ENCODE measurements at places on chromosomes 12 and 14. TPM values are rescaled to one million over a fixed set of nuclear protein-coding genes. Genes with fewer than 3 reads are reported as not detected.
A peak's percentile ranks its signal among the peaks of the same experiment; 100 is the strongest.

DNA sequence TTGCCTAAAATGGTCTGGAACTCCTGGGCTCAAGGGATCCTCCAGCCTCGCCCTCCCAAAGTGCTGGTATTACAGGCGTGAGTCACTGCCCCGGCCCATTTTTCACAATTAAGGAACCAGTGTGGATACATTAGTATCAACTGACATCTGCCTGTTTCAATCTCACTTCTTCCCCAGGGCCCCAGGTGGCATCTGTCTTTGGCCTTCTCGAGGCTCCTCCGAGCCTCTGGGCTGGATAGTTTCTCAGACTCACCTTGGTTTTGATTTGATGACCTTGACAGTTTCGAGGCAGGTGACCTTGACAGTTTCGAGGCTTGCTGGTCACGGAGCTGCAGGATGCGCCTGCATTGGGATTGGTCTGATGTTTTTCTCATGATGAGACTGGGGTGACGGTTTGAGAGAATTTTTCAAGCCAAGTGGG, 41.0 kb upstream of the NCOR2 start:
- H3K4me1 ChIP-seq: peaks cover 25% of the 10 kb centered on the region
- H3K27ac ChIP-seq: no peak overlapping the region
- H3K36me3 ChIP-seq: no peaks in the 10 kb centered on the region
- peak overlapping the region; percentile 28 for H3K4me3 ChIP-seq
- no peaks in the 10 kb centered on the region for H3K27me3 ChIP-seq

Gene PLEKHD1
- polyA plus RNA-seq: not detected

DNA sequence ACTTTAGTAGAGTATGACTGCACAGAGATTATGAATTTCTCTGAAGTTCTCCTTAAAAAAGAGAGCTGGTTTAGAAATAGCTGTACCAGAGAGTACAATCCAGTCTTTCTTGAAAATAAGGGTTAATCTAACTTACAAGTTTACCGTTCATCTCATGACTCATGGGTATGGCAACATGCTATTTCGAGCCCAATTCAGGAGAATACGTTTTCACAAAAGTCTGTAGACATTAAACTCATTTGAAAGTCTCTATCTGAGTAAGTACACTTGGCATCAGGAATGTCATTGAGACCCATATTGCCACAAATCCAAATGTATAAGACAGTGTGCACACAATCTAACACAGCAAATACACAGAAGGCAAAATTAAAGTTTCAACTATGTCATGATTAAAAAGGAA, 160.5 kb downstream of the PIK3C2G start:
- no peaks in the 10 kb centered on the region for H3K36me3 ChIP-seq
- no peaks in the 10 kb centered on the region for H3K27me3 ChIP-seq
- H3K4me3 ChIP-seq: no peak overlapping the region
- no peak overlapping the region for H3K27ac ChIP-seq
- no peak for DNase-seq

Gene MANSC4
- not detected for polyA plus RNA-seq

Gene AMN
- not detected for polyA plus RNA-seq

DNA sequence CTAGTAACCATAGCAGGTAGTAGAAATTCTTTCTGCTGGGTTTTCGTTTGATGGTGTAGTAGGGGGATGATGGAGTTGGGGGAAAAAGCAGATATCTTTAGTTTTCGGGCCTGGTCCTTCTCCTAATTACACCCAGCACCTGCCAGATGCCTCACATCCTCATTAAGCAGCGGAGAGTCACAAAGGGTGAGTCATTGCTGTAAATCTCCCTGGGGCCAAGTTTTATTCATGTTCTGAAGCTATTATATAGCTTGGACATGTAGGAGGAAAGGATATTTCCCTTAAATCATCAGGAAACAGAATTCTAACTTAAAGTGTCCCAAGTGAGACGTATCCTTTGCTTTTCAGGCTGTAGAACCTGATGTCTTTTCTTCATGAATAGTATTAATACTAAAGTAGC, 4.9 kb upstream of the NECAP1 start:
- H3K36me3 ChIP-seq: no peaks in the 10 kb centered on the region
- no peak for DNase-seq
- H3K4me3 ChIP-seq: no peak overlapping the region
- H3K4me1 ChIP-seq: no peaks in the 10 kb centered on the region
- H3K27ac ChIP-seq: no peak overlapping the region
- no peaks in the 10 kb centered on the region for H3K27me3 ChIP-seq

- H3K27me3 ChIP-seq: no peaks in the 10 kb centered on the region
- H3K4me1 ChIP-seq: peaks cover 29% of the 10 kb centered on the region
- H3K4me3 ChIP-seq: peak overlapping the region; percentile 78
- peak overlapping the region; percentile 71 for H3K27ac ChIP-seq
- H3K36me3 ChIP-seq: no peaks in the 10 kb centered on the region
These were observed 3.5 kb downstream of the SLC7A7 start for GRCh38 chr14:22811722-22812121.

GRCh38 chr12:52248541-52249461, 15.8 kb downstream of the KRT7 start:
- peaks cover 15% of the 10 kb centered on the region for H3K4me1 ChIP-seq
- H3K4me3 ChIP-seq: no peak overlapping the region
- DNase-seq: no peak

DNA sequence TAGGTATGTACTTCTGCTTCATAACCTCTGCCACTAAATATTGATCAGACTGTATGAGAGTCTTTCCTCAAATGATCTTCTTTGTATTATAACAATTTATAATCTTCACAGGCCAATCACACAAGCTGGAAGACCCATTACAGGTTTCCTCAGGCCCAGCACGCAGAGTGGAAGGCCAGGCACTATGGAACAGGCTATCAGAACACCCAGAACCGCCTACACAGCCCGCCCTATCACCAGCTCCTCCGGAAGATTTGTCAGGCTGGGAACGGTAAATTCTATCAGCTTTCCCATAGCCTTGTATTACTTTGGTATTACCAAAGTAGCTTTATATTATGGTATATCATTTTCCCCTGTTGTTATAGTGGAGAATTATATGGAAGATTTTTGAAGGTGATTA, 16.5 kb downstream of the TTC8 start:
- DNase-seq: no peak
- H3K36me3 ChIP-seq: no peaks in the 10 kb centered on the region
- H3K27ac ChIP-seq: no peak overlapping the region
- no peaks in the 10 kb centered on the region for H3K4me1 ChIP-seq

GRCh38 chr12:116529686-116530085, 29.5 kb upstream of the MAP1LC3B2 start:
- DNase-seq: no peak
- no peak overlapping the region for H3K27ac ChIP-seq
- H3K36me3 ChIP-seq: no peaks in the 10 kb centered on the region

Gene JPH4
- polyA plus RNA-seq: 1.4 TPM

DNA sequence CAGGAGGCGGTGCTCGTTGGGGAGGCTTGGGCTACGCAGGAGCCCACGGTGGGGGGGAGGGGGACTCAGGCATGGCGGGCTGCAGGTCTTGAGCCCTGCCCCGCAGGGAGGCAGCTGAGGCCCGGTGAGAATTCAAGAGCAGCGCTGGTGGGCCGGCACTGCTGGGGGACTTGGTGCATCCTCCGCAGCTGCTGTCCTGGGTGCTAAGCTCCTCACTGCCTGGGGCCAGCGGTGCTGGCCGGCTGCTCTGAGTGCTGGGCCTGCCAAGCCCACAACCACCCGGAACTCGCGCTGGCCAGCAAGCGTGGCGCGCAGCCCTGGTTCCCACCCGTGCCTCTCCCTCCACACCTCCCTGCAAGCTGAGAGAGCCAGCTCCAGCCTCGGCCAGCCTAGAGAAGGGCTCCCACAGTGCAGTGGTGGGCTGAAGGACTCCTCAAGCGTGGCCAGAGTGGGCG, 3.2 kb downstream of the METTL25 start:
- no peaks in the 10 kb centered on the region for H3K27me3 ChIP-seq
- no peak overlapping the region for H3K27ac ChIP-seq
- no peaks in the 10 kb centered on the region for H3K4me1 ChIP-seq

GRCh38 chr12:16150276-16150675, 127.2 kb downstream of the SLC15A5 start:
- DNase-seq: no peak
- no peaks in the 10 kb centered on the region for H3K27me3 ChIP-seq
- no peak overlapping the region for H3K4me3 ChIP-seq
- no peak overlapping the region for H3K27ac ChIP-seq
- no peaks in the 10 kb centered on the region for H3K4me1 ChIP-seq

- no peak for DNase-seq
- no peaks in the 10 kb centered on the region for H3K4me1 ChIP-seq
- H3K27ac ChIP-seq: no peak overlapping the region
- H3K36me3 ChIP-seq: no peaks in the 10 kb centered on the region
- no peak overlapping the region for H3K4me3 ChIP-seq
These were observed 82.7 kb downstream of the BEGAIN start for GRCh38 chr14:100504372-100505078.

DNA sequence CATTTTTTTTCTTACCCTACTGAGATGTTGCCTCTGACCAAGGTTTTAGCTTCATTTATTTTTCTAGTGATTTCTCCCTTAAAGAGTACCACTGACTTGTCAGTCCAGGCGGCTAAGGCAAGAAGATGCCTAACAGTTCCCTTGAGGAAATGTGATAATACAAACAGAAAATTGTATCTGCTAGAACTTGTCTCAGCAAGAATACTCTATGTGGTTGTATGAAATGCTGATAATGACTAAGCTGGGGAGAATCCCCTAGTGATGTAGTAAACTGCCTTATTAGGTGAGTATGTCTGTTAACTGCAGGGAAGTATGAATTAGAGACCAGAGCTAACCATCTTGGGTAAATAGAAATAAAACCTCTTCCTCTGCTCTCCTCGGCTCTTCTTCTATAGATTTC, 6.7 kb downstream of the C12orf54 start:
- DNase-seq: peak; percentile 45
- no peak overlapping the region for H3K4me3 ChIP-seq
- no peak overlapping the region for H3K27ac ChIP-seq
- no peaks in the 10 kb centered on the region for H3K27me3 ChIP-seq
- 0 out of 2 replicates have a peak, but pooled peaks cover 5% of the 10 kb centered on the region for H3K4me1 ChIP-seq

DNA sequence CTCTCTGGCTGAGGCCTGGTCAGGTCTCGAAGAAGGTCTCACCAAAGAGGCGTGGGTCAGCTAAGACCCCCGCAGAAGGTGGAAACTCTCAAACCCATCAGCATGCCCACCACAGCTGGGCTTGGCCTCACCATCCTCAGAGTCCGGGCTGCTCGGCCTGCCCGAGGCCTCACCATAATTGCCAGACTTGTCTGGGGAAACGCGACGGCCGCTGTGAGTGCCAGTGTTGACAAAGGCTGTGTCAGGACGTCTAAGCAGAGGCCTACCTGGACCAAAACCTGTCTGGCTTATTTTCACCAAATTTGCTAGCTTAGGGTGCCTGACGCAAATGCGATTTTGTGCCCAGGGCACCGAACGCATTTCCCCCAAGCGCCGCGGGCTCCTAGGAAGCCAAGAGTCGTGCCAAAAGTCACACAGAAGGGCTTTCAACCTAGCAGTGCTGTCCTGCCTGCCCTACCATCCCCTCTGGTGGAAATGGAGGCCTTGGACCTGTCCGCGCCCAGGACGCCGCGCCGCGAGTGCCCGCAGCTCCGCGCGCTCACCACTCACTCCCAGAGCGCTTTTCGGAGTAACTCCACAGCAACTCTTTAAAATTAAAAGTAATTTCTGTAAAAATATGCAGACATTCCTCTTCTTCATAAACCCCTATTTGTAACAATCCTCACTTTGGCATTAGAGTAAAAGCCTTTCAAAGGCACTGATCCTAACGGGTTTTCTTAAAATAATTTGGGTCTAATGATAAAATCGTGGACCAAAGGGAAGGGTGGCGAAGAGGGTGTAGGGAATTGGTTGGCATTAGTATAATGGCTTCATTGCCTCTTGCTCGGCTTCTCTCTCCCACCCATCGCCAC, 1.2 kb upstream of the ALX1 start:
- no peak overlapping the region for H3K4me3 ChIP-seq
- no peaks in the 10 kb centered on the region for H3K36me3 ChIP-seq
- H3K4me1 ChIP-seq: no peaks in the 10 kb centered on the region
- no peak overlapping the region for H3K27ac ChIP-seq
- H3K27me3 ChIP-seq: peaks cover 3% of the 10 kb centered on the region

Gene SERPINA12
- polyA plus RNA-seq: not detected

Gene P2RX2
- not detected for polyA plus RNA-seq

DNA sequence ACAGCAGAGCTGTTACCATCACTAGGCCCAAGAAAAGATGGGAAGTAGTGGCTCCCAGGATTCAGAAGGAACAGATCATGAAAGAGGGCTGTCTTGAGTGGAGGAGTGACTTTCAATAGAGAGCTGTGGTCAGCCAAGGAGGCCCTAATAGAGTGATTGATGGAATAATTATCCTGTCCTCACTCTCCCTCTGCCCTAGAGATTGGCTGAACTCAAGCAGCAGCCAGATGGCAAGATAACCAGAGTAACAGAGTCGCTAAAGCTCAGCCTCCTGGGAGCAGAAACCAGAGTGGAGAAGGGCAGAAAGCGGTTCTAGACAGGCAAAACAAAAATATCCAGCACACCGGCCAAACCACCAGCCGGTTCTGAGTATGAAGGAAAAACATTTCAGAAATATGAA, 23.1 kb downstream of the GMFB start:
- H3K27ac ChIP-seq: no peak overlapping the region
- no peak for DNase-seq
- H3K4me3 ChIP-seq: no peak overlapping the region
- no peaks in the 10 kb centered on the region for H3K36me3 ChIP-seq

GRCh38 chr12:63862969-63863230, 18.4 kb downstream of the SRGAP1 start:
- H3K4me3 ChIP-seq: no peak overlapping the region
- H3K27me3 ChIP-seq: no peaks in the 10 kb centered on the region
- no peak overlapping the region for H3K27ac ChIP-seq
- H3K4me1 ChIP-seq: no peaks in the 10 kb centered on the region
- no peak for DNase-seq
- no peaks in the 10 kb centered on the region for H3K36me3 ChIP-seq

GRCh38 chr14:69154779-69155178, 1.9 kb upstream of the DCAF5 start:
- no peak for DNase-seq
- H3K4me1 ChIP-seq: peaks cover 8% of the 10 kb centered on the region
- no peak overlapping the region for H3K4me3 ChIP-seq
- H3K27ac ChIP-seq: no peak overlapping the region
- no peaks in the 10 kb centered on the region for H3K36me3 ChIP-seq

Gene PLD4
- 11.1 TPM for polyA plus RNA-seq

GRCh38 chr12:54437243-54437642, 18.2 kb upstream of the ITGA5 start:
- peak overlapping the region; percentile 17 for H3K27ac ChIP-seq
- H3K36me3 ChIP-seq: no peaks in the 10 kb centered on the region
- no peak overlapping the region for H3K4me3 ChIP-seq
- H3K27me3 ChIP-seq: no peaks in the 10 kb centered on the region

DNA sequence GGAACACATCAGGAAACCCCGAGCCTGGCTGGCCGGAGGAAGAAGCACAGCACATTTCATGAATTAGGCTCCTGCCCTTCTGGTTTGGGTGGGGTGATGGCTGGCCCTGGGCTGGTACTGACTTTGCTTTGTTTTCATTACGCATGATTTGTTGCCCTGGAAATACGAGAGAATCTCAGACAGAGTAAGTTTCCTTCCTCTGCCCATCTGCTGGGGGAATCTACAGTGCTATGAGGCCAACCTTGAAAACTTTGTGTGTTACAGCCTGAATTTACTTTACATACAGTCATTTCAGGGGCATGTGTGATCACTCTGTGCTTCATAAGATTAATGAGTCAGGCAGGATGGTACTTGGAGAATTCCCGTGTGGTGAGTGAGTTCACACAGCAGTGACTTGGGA, 20.5 kb upstream of the SLC5A8 start:
- no peak overlapping the region for H3K27ac ChIP-seq
- no peak overlapping the region for H3K4me3 ChIP-seq
- H3K36me3 ChIP-seq: no peaks in the 10 kb centered on the region
- H3K4me1 ChIP-seq: no peaks in the 10 kb centered on the region
- DNase-seq: no peak
